ENCODE measurements at places on chromosomes 13 and 19.

GRCh38 chr13:19156013-19156825 lies 25.4 kb downstream of the TUBA3C start:
- DNase-seq = peak; percentile 62

- DNase-seq = no peak
These were observed 2118.0 kb downstream of the PCDH9 start for GRCh38 chr13:65112123-65112522.

DNA sequence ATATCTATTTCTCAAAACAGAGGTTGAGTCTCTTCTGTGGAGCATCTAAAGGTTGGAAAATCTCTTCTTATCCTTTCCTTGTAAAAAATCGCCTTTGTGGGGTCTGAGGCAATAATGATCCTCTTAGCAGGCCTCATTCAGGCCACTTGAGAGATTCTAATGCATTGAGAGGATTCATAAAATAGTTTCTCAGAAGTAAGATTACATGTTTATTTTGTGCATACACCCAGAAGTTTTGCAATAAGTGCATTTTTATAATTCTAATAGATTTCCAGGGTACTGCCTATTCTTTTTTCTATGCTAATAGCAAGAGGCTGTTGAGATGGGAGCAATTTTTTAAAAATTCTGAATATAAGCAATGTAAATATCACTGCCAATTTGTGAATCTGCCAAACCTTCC lies 342.2 kb upstream of the KLF12 start:
- DNase-seq = no peak

- no peak for DNase-seq
These were observed 126.6 kb downstream of the AKAP11 start for GRCh38 chr13:42398533-42398932.

DNA sequence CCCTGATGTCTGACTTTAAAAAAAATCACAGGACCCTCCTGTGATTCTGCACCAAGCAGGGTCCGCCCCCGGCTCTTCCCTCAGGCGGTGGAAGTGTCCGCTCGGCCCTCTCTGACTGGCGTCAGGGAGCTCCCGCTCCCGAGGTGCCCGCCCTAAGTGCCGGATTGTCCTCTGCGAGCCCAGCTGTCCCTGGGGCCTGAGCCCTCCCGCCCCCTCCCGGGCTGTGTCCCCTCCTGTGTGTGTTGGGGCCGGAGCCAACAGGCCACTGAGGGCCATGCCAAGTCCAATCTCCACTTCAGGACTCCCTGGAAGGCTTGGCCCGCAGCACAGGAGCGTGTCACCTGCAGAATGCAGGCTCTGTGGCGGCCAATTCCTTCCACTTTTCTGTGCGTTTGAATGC lies 25.4 kb downstream of the MAP2K2 start:
- peak; percentile 83 for DNase-seq

GRCh38 chr13:113649212-113649611 lies 8.8 kb downstream of the ATP4B start:
- peak; percentile 39 for DNase-seq

GRCh38 chr13:103153466-103153865 lies 87.2 kb upstream of the SLC10A2 start:
- DNase-seq = no peak

- peak; percentile 92 for DNase-seq
These were observed 2.4 kb upstream of the SSBP4 start for GRCh38 chr19:18416778-18417249.

- DNase-seq = no peak
These were observed 421.7 kb upstream of the GPC6 start for GRCh38 chr13:92804926-92805325.

GRCh38 chr19:14023404-14024235 lies 4.3 kb upstream of the RLN3 start:
- no peak for DNase-seq

DNA sequence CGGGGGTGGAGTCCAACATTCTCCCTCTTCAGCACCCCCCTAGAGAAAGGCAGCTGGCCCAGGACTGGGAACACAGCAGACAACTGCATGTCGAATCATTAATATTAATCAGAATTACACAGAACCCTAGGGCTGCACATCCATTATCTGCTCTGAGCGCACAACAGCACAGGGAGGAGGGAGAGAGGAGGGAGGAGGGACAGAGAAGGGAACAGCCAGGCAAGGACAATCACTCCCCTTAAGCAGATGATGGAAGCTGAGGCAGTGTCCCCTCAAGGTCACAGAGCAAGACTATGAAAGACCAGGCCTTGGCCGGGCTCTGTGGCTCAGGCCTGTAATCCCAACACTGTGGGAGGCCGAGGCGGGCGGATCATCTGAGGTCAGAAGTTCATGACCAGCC lies 25.7 kb downstream of the TLE6 start:
- DNase-seq = no peak

GRCh38 chr19:19533841-19534240 lies 4.2 kb upstream of the CILP2 start:
- DNase-seq = no peak

- no peak for DNase-seq
These were observed 2741.4 kb downstream of the PCDH9 start for GRCh38 chr13:64488731-64489130.

DNA sequence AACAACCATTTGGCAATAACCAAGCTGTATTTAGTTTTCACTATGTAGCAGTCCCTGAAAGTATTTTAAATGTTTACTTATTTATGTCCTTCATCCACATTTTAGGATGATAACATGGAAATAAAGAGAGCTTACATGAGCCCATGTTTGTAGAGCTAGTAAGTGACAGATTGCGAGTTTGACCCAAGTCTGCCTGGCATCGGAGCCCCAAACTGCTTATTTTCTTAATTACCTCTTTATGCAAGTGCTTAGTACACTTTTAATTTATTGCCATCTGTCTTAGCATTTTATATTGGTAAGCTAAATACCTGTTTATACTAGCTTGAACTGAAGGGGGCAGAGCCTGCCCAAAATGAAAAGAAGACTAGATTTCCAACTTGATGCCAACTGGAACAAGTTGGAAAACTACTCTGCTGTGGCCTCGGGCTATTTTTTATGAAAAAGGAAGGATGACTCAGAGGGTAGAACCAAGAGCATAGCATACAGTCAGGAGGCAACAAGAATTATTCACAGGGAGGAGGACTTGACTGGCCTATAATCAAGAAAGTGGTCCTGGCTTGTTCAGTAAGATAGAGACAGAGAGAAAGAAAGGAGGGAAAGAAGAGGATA lies 150.2 kb downstream of the NDFIP2 start:
- no peak for DNase-seq

GRCh38 chr13:46373623-46374022 lies 13.4 kb downstream of the RUBCNL start:
- no peak for DNase-seq

DNA sequence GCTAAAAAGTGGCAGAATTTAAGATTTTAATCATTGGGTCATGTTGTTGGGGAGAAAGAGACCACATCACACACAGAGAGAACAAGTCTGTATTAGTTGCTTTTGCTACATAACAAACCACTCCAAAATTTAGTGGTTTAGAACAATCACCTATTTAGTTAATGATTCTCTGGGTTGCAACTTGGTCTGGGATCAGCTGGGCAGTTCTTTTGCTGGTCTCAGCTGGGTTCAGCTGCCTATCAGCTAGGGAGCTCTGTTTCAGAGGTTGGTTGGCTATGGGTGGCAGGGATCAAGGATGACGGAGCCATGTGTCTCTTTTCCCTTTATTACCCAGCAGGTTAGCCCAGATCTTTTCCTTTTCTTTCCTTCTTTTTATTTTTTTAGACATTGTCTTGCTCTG lies 8.9 kb downstream of the PINLYP start:
- no peak for DNase-seq

GRCh38 chr13:21075011-21075378 lies 13.6 kb upstream of the LATS2 start:
- no peak for DNase-seq

DNA sequence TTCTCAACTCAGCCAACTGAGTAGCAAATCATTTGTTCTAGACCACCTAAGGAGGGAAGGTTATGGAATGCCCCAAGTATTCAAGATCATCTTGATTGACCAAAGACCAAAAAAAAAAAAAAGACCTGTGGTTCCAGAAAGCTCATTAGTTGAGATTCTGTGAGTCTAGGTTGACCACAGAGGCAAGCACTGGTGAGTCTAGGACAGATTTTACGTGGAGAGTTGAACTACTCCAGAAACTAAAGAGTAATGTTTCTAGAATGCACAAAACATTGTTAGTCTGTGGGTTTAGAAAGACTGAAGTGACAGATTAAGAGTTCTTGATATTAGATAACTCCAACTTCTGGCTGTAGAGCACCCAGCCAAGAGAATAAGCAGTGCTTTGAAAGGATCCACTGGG lies 4.0 kb upstream of the CYTH2 start:
- no peak for DNase-seq

- peak; percentile 84 for DNase-seq
These were observed 5.5 kb upstream of the LILRA6 start for GRCh38 chr19:54248016-54248601.

DNA sequence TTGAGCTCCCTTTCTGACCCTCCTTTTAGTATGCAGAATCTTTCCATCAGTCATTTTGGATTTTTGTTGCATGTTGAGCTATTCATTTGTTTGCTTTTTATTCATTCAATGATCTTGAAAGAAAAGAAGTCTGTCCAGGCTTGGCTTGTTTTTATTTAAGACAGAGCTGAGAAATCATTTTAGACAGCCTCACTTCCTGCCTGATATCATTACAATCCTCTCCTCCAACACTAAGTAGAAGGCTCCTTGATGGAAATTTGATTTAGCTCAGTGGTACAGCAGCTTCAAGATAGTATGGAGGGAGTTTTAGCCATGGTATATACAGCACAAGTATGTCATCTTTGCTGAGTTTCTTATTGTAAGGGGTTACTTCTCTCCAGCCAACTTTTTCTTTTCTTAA lies 28.4 kb downstream of the MBNL2 start:
- no peak for DNase-seq

DNA sequence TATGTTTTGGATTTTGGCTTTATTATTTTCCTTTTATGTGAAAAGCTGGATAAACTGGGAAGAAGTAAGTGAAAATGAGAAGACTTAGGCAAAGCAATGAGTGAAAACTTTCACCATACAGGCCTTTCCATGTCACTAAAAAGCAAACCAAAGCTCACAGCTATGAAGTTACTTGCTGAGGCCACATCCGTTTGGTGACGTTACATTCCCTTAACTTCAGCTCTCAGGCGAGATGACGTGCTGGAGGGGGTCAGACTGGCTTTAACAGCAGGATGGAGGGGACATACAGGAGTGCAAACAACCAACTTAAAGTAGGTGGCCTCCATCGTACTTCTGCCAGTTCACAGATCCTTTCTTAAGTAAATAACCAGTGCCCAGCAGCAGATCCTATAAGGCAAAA lies 522.3 kb downstream of the MYO16 start:
- no peak for DNase-seq

DNA sequence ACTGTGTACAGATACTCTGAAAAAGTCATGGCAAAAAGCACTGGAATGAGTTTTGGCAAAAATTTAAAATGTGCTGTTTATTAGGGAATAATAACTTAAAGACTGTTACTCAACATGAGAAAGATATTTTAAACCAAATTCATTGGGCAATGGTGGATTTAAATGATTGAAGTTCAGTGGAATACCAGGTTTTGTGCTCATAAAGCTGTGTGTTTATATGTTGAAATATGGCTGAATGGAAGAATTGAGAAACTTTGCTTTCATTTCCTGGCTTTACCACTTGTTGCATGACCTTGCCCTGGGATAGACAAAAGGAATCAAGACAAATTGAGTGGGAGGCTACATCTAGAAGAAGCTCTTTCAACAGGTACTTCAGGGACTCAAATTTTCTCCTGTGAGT lies 246.4 kb downstream of the GPC5 start:
- DNase-seq = no peak

DNA sequence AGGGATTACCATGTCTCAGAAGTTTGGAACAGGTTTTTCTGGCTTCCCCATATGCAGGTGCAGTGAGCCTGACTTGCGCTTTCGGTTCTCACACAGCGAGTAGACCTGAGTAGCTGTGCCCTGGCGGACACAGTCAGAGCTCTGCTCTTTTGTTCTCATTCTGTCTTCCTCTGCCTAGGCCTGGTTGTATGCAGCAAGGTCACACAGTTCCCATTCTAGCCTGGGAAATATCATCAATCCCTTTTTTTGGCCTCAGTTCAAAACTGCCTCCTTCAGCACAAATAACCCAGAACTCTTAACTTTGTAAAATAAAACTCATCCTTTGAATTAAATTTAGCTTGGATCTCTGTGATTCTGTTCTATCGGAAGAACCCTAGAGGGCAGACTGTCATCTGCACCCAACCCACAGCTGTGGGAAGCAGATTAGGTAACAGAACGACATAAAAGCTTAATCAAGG lies 10.2 kb downstream of the OXGR1 start:
- no peak for DNase-seq

DNA sequence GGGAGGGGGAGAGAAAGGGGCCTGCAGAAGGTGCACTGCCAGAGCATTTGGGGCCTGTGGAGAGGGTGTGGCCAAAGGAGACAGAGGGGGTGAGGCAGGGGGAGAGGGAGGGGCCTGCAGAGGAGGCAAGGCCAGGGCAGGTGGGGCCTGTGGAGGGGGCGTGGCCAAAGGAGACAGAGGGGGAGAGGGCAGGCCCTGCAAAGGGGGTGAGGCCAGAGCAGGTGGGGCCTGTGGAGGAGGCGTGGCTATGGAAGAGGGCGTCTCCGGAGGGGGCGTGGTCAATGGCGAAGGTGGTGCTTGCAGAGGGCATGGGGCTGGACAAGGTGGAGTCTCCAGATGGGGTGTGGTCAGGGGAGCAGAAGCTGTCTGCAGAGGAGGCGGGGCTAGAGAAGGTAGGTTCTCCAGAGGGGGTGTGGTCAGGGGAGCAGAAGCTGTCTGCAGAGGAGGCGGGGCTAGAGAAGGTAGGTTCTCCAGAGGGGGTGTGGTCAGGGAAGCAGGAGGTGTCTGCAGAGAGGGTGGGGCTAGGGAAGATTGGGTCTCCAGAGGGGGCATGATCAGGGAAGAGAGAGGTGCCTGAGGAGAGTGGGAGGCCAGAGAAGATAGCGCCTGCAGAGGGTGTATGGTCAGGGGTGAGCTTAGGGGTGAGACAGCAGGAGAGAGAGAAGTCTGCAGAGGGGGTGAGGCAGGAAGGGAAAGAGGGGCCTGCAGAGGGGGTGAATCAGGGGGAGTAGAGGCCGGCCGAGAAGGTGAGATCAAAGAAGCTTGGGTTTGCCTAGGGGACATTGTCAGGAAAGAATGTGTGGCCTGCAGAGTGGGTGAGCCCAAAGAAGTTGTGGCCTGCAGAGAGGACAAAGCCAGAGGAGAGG lies 3.4 kb downstream of the PRR36 start:
- no peak for DNase-seq

- no peak for DNase-seq
These were observed 3.4 kb upstream of the GRWD1 start for GRCh38 chr19:48442116-48443035.

DNA sequence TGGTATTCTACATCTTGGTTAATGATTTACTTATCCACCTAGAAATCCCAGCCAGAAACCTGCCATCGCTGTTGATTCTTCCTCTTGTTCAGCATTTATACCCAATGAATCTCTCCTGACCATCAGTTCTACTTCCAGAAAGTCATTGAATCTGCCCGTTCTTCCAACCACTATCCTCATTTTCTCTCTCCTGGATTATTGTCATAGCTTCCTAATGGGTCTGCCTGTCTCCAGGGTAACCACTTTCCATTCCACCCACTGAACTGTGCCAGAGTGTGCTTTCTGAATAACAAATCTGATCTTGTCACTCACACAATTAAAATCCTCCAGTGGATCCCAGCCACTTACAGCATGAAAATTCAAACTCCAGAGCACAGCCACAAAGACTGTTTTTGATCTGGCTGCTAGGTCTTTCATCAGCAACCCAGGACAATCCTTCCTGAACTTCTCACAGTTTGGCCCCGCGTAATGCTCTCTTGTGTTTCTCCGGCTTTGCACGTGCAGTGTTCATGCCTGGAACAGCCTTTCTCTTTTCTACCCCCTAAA lies 330.6 kb downstream of the SPRY2 start:
- no peak for DNase-seq
